Nucleus accumbens (tissue), 56 donors: ENCODE measurements at places on chromosomes 7 and 10.

DNA sequence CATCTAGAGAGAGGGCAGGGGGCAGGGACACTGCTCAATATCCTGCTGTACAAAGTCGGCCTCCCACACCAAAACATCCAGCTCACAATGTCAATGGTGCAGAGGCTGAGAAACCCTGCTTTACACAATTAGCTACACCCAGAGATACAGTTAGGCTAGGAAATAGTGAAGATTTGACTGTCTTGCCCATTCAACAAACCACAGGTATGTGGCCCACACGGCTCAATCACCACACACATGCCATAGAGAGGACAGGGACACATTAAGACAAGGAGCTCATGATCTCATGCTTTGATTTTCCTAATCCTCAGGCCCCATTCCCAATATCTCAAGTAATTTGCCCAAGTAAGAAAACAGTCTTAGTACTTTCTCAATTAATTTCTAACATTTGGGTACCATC lies 110.4 kb downstream of the OSBPL3 start:
- DNase-seq, result no peak

DNA sequence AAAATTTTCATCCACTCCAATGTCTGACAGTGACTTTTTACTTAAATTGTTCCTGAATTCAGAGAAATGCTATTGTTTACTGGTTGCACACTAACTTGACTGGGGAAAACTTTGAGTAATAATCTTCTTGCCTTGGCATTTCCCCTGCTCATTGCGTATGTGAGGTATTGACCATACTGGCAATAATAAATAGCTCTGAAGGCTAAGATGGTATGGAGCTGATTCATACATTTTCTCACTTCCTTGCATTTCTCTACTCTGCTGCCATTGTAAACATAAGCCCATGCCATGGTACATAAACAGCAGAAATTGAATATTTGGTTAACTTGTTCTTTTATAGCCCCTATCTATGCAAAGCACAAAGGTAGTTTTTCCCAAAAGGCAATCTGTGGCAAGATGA lies 290.0 kb downstream of the RNLS start:
- DNase-seq, result no peak

DNA sequence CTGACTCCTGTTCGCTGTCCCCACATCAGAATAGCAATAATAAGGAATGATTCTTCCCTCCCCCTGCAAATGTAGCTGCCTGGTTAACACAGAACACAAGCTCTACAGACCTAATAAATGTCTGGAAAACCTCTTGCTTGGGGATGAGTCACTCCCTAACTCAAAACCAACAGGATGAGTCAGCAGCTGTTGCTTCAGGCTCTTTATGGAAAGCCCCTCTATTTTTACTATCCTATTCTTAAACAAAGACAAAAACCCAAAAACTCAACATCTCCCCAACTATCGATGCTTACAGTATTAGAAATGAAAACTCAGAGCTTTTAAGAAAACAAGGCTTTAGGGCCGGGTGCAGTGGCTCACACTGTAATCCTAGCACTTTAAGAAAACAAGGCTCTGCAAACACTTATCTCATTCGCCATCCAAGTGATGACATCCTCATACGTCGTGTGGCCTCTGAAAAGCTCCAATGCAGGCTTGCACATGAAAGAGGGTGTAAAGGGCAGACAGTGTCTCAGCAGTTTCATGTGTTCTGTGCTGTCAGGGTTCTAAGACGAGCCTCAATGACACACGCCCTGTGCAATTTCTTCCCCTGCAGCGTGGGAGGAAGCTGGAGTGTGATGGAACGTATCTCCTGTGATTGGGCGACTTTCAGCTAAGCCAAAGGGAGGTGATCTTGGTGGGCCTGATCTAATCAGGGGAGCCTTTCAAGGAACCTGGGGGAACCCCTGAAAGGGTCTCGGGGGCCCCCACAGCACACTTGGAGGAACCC lies 70.1 kb downstream of the AMZ1 start:
- DNase-seq, result no peak

DNA sequence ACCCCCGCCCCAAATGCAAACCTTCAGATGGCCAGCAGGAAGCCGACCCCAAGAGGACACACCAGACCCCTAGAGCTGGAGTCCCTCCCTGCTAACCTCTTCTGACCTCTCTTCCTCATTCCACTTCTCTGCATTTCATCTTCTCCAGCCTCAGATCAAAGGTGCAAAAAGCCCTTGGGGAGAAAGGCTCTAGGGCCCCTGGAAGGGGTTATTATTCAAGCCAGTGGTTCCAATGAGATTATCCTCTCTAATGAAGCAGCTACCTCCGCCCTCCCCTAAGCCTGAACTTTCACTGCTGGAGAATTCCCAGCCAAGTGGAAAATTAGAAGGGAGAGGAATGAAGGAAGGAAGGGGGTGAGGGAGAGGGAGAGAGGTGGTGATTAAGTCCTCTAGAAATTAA lies 343.9 kb downstream of the PLXNA4 start:
- no peak for DNase-seq

- no peak for DNase-seq
Measured at GRCh38 chr10:123134915-123135414, 805 bp upstream of the HMX3 start.

- DNase-seq, result no peak
Measured at GRCh38 chr10:71779641-71780040, 6.3 kb upstream of the VSIR start.

DNA sequence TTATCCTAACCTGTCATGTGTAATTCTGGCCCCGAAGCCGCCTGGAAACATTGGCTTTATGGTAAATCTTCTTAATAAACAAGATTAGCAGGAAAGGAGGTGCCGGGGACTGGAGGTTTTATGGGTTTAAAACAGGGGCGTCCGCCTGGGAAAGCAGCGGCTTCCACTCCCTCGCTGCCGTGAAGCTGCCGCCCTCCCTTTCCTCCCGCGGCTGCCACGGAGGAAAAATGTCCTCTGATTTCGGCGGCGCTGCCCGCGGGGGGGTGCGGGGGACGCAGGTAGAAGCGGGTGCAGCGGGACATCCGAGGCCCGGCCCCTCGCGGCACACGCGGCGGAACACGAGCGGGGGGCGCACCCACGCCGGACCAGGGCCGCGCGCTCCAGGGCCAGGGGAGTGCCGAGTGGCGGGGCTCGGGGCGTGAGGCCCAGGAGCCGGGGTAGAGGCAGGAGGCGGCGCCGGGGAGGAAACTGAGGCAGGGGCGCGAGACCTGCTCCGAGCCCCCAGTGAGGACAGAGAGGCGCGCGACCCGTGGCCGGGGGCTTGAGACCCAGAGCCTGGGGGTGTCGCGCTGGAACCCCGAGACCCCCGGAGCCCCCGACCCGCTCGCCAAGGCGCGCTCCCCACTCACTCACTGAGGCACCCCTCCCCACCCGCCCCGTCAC lies 993 bp downstream of the PTPRN2 start:
- no peak for DNase-seq

- no peak for DNase-seq
Measured at GRCh38 chr7:140304191-140304799, 94.0 kb downstream of the SLC37A3 start.

- no peak for DNase-seq
Measured at GRCh38 chr10:91238191-91238590, 17.7 kb downstream of the PCGF5 start.

GRCh38 chr10:14299556-14299955 lies 31.2 kb downstream of the FRMD4A start:
- no peak for DNase-seq

DNA sequence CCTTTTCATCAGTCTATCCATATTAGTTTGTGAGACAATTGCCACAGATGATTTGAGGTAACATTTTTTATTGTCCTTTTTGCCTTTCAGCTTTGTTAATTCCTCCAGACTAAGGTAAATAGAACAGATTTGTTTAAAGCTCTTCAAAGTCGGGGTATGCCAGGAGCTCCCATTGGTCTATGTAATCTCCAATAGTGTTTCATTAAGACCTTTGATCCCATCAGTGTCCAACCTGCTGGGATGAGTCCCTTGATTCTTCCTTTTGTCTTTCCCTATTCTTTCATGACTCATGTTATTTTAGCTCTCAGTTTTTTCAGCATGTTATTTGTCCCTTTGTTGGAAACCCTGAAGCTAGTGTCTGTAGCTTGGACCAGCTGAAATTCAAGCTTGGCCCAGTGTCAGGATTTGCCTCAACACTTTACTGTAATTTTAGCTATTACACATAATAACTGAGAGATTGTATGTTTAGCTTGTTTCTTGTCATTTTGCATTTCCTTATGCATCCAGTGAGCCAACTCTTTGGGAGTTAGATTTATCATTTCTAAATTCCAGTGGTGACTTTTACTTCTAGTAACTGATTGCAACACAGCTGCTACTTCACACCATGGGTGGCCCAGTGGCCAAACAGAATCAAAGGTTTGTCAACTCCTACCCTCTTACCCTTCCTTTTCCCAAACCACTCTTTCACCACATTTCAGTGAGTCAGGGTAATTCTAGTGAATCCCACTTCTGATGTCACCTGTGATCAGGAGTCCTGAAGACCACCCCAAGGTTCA lies 15.3 kb downstream of the AGBL3 start:
- no peak for DNase-seq

- DNase-seq, result no peak
Measured at GRCh38 chr7:112080441-112080840, 125.8 kb downstream of the DOCK4 start.
